Cardiac septum (tissue), 1 donor: ENCODE measurements at places on chromosomes 16 and 17. TPM values are rescaled to one million over a fixed set of nuclear protein-coding genes. Genes with fewer than 3 reads are reported as not detected.

DNA sequence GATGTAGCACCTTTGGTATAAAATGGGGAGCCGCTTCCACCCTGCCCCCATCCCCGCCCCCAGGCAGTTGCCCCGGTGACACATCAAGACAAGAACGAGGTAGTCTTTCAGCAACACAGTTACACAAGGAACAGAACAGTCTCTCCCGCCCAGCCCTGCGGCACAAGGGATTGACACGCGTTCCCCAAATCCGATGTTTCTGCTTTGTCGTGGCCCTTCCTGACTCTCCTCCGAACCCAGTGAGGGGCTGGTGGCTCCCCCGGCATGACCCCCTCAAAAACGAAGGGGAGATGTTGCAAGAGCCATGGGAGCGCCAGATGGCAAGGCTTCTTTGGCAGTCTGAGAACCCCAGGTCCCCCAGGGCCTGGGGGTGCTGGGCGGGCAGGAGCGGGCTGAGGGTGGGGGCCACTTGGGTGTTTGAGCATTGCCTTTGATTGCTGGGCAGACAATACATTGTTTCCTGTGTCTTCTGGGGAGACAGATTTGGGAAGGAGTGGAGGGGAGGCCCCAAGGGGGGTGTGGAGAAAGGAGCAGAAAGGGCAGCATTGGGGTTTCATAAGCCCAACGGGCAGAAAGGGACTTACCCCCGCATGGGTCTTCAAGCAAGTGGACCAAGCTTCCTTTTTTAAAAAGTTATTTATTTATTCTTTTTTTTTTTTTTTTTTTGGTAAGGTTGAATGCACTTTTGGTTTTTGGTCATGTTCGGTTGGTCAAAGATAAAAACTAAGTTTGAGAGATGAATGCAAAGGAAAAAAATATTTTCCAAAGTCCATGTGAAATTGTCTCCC, 16.6 kb downstream of the COL1A1 start:
- no peak for DNase-seq

DNA sequence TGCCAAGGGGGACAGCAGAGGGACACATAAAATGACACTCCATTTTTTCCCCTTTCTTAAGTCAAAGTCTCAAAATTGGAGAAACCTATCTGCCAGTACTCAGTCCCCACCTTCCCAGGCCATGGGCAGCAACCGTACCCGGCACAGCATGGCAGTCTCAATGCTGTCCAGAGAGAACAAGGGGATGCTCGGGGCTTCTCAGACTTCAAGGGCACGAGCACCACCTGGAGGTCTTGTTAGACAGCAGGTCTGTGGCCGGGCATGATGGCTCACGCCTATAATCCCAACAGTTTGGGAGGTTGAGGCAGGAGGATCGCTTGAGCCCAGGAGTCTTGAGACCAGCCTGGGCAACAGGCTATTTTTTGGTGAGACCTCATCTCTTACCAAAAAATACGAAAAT, 3.2 kb downstream of the DNAH17 start:
- no peak for DNase-seq

GRCh38 chr17:73800893-73801292, 156.6 kb upstream of the SDK2 start:
- peak; percentile 7 for DNase-seq

DNA sequence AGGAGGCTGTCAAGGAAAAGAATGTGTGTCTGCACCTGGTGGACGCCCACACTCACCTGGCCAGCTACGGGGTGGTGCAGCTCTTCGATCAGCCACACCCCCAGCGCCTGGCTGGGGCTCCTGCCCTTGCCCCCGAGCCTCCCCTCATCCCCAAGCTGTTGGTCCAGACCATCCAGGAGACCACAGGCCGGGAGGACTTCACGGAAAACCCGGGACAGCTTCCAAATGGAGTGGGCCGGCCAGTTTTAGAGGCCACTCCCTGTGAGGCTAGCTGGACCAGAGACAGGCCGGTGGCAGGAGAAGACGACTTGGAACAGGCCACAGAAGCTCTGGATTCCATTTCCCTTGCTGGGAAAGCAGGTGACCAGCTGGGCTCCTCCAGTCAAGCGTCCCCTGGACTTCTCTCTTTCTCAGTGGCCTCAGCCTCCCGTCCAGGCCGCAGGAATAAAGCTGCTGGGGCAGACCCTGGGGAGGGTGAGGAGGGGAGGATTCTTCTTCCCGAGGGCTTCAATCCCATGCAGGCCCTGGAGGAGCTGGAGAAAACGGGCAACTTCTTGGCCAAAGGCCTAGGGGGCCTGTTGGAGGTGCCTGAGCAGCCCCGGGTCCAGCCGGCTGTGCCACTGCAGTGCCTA, 2.2 kb downstream of the WDR81 start:
- no peak for DNase-seq

DNA sequence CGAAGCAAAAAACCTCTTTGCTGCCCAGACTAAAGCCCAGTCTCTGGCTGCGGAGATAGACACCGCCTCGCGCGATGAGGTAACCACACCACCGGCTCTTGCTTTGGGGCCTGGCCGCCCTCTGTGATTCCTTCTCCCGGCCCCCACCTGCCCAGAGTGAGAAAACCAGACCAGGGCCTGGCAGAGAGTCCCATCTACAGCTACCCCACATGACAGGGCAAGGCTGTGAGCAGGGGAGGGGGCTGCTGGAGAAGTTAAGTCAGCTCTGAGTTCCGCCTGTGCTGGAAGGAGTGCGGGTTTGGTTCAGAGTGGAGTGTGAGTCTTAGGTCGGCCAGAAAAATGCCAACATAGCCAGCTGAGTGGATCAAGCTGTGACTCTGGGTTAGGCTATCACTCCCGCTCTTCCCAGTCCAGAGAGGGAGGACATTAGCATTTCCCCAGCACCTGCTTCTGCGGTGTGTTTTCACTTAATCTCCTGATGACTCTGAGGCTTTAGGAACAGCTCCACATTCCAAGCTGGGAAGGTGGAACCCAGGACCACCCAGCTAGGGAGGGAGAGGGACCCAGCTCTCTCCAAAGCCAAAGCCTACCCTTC, 139.0 kb downstream of the RAB11FIP4 start:
- DNase-seq = no peak

DNA sequence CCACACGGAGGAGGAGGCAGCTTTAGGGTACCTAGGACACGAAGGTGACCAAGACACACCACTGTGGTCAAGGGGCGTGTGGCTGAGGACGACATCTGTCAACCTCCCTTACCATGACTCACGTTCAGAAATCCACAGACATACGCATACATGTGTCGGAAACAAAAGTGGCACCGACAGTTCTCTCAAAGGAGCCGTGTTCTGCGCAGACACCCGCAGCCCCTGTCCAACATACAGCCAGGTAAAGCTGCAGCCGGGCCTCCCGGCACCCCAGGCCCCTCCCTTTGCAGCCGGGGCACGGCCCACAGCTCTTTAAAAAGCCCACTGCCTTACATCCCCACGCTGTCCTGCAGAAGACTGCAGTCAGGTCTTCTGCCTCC, 40.5 kb upstream of the KLHDC4 start:
- DNase-seq = no peak

DNA sequence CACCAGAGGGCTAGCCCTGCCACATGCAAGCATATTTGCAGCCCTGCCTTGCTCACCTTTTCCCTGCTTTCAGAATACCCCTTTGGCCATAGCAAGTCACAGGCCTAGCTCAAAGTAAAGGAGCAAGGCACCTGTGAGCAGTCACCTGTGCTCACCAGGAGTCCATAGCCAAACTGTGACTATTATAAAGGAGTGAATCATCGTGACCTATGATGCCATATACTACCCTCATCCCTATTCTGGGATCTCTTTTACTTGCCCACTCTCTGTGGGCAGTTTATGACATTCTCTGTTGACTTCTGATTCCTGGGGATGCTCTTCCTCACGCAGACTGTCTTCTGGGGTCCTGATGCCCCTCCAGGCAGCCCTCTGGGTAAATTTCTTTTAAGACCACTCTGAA, 200.5 kb upstream of the NLRP1 start:
- no peak for DNase-seq

- DNase-seq = no peak
Observed at GRCh38 chr17:75832652-75833400, 11.4 kb downstream of the UNC13D start.

- DNase-seq = no peak
Observed at GRCh38 chr17:4944554-4945175, 3.7 kb downstream of the PFN1 start.

GRCh38 chr17:31570951-31571892, 179.7 kb downstream of the RAB11FIP4 start:
- peak; percentile 90 for DNase-seq

DNA sequence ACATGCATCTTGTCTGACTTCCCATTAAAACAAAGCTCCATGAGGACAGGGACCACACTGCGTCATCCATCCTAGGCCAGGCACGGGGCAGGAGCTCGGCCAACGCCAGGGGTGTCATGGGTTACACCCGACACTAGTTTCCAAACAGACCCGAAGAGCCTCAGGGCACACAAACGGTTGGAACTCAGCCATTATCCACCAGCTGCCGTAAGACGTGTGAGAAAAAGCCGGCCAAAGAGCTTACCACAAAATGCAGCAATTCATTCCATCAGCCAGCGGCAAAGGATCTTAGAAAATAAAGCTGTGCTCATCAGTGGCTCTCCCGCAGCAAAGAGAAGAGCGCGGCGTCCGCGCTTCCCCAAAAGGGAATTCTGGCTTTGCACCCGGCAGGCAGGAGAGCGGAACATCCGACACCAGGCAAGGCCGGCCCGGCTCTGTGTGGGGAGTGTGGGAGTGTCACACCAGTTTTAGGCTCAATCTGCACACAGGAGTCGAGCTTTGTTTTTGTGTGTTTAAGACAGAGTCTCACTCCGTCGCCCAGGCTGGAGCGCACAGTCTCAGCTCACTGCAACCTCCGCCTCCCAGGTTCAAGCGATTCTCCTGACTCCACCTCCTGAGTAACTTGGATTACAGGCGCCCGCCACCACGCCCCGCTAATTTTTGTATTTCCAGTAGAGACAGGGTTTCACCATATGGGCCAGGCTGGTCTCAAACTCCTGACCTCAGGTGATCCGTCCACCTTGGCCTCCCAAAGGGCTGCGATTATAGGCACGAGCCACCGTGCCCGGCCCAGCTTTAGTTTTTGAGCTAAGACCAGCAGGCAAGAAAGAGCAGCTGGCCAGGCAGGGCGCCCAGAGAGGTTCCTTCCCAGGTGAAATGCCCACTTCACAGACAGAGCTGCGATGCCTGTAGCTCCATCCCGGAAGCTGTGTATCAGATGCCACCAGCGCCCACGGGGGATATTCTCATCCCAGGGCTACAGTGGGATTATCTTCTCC, 1.5 kb downstream of the SLC38A8 start:
- no peak for DNase-seq

DNA sequence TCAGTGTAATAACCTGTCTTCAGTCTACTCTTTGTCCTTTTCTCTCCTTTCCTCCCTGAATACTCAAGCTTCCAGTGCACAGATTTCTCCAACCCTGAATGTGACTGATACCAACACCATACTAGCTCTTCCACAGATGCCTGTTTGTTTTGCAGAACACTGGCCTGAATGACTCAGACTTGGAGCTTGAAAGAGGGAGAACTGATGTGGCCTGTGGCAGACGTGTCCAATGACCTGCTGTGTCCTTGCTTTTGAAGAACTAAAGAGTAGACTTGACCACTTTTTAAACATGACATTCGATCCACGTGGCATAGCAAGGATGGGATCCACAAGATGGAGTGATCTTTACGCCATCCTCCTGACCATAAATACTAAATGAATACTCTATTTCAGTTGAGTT, 361.0 kb downstream of the WWOX start:
- no peak for DNase-seq

GRCh38 chr16:50272687-50273381, 6.5 kb downstream of the ADCY7 start:
- no peak for DNase-seq

GRCh38 chr17:41812381-41813151, at the start of gene FKBP10:
TSS of gene FKBP10 (plus strand) at chr17:41813004. CDS start at chr17:41813035, 31 bp downstream.
- peak; percentile 82 for DNase-seq

GRCh38 chr16:79573884-79574283, 26.7 kb downstream of the MAF start:
- no peak for DNase-seq

GRCh38 chr17:48559840-48560817, 15.2 kb upstream of the HOXB2 start:
- DNase-seq = no peak

DNA sequence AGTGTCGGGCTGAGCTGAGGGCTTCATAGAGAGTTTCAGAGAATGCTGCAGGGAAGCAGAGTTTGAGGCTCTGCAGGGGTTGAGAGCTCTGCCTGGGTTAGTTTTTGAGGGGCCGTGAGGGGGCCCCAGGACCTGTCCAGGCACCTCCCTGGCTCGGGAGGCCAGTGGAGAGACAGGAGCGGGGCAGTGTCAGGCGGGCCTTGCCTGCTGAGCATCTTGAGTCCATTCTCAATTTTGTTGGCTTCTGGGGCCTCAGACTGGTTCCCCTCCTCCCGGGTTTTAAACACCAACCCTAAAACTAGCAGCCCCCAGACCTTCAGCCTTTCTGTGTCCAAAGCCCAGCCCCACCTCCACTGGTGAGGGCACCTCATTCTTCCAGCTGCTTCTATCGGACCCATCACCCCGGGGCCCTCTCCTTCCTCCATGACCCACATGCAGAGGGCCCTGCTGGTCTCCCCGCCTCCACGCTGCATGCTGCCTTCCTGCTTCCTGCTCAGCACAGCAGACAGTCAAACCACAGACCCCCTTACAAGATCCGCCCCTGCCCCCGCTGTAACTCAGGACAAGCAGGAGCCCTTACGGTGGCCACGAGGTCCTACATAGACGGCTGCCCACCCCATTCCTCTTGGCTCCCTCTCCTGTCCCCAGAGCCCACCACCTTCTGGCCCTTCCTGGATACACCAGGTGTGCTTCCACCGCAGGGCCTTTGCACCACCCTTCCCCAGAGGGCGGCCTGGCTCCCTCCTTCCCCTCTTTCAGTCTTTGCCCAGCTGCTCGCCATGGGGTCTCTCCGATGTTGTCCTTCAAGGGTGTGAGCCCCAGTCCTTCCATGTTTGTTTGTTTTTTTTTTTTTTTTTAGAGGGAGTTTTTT, 3.8 kb downstream of the RNF213 start:
- no peak for DNase-seq

GRCh38 chr16:6913566-6913965, 419.1 kb upstream of the RBFOX1 start:
- DNase-seq = no peak

Gene WDR59
- 48.8 TPM for total RNA-seq

Gene MMP2
- total RNA-seq = 83.8 TPM

Gene RPTOR
- 32.3 TPM for total RNA-seq

Gene KCNJ18
- total RNA-seq = not detected

Gene HBM
- 1.2 TPM for total RNA-seq

Gene TELO2
- 17.7 TPM for total RNA-seq
